Activated naive CD8-positive, alpha-beta T cell treated with anti-CD3 and anti-CD28 coated beads, Interleukin-2, amount 50 U/mL, for 16 hours (primary cell): ENCODE measurements at places on chromosomes 7 and 10.

GRCh38 chr7:139748941-139749340, 28.9 kb downstream of the HIPK2 start:
- no peak for DNase-seq

- DNase-seq = no peak
These were observed 50.8 kb downstream of the GRB10 start for GRCh38 chr7:50731703-50732582.

- DNase-seq = no peak
These were observed 135.1 kb downstream of the NPY start for GRCh38 chr7:24419077-24419476.

GRCh38 chr10:130138479-130138866, 2.3 kb downstream of the GLRX3 start:
- DNase-seq = no peak

GRCh38 chr7:155523168-155523675, 23.1 kb downstream of the CNPY1 start:
- DNase-seq = no peak

DNA sequence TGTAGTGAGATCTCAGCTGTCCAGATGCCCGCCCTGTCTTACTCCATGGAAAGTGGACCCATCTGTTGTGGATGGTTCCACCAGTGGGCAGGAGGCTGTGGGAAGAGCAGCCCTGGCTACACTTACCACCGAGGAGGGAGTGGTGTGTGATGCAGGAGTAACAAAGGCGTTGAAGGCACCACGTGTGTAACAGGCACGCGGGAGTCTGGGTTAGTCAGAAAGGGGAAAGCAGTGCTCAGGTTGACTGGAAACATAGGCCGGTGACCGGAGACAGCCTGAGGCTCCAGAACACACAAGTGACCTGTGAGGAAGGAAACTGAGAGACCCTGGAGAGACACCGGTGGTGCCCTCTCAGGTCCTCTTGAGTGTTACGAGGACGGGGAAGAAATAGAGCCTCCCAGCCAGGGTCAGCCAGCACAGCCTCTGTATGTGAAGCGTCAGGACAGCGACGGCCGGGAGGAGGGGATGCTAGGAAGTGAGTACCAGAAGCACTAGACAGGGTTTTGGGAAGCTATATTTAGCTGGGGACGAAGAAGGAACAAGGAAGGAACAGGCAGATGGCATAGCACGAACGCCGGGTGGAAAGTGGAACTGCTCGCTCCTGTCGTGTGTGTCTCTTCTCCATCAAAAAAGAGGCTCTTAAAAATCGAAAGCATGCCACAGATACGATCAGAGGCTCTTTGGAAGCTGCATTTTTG, 51.7 kb downstream of the DAGLB start:
- DNase-seq = no peak

- DNase-seq = no peak
These were observed 272.6 kb upstream of the NPSR1 start for GRCh38 chr7:34385384-34385783.

DNA sequence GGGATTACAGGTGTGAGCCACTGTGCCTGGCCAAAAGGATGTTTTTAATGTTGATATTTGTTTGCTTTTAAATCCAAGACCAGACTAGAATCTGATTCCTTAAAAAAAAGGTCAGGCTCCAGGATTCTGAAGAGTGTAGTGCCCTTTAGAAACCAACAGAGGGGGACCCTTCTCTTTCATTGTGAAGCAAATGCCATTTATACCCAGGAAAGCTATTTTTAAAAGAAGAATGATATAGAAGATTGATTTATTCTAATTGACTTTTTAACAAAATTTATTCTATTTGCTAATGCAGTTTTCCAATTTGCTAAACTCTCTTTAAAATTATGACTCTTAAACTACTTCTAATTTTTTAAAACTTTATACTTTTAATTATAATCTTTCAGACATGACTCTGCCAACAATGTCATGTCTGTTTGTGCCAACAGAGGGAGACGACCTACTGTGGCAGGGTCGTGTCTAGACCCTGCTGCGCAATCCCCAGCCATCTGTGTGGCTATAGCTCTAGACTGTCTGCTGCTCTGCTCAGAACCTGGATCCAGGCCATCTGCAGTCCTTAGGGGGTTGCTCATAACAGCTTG, 201.0 kb upstream of the IMMP2L start:
- DNase-seq = no peak

- no peak for DNase-seq
These were observed 254.1 kb downstream of the ARL4A start for GRCh38 chr7:12941512-12941911.

DNA sequence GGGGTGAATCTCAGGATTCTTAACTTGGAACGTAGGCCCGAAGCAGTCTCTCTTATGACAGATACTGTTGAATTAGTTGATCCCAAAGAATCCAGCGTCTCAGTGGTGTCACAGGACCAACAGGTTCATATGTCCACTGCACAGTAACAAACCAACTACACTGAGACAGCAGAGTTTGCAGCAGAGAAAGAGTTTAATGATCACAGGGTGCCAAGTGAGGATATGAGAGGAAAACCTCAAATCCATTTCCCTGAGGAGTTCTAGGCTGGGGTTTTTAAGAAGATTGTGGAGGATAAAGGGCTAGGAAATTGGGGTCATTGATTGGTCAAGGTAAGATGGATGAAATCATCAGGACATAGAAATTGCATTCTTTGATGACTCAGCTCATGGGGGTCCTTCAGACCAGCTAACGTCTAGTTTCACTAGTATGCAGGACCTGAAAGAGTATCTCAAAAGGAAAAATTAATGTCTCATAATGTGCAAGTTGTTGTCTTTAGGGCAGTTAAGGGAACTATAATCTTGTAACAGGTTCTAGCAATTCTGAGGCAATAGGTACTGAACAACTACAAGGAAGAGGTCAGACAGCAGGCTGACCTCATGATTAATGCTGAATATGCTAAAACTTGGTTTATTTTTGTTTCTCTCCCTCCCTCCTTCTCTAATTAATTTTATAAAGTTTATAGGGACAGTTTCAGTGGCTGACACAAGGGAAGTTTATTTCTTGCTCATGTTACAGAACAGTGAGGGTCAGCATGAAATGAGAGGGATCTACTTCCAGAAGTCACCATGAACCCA, 310.9 kb upstream of the NEBL start:
- DNase-seq = no peak

DNA sequence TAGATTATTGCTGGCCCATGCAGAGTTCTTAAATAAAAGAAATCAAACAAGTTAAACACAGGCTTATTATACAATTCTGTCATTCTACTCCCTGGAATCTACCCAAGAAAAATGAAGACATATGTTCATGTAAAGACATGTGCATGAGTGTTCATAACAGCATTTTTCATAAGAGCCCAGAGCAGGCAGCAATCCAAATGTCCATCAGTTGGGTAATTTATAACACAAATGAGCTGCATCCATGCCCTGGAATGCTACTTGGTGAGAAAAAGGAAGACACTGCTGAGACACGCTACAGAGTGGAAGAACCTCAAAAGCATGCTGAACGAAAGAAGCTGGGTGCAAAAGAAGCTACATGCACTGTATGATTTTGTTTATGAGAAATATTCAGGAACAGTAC, 342.6 kb downstream of the TCERG1L start:
- DNase-seq = no peak

DNA sequence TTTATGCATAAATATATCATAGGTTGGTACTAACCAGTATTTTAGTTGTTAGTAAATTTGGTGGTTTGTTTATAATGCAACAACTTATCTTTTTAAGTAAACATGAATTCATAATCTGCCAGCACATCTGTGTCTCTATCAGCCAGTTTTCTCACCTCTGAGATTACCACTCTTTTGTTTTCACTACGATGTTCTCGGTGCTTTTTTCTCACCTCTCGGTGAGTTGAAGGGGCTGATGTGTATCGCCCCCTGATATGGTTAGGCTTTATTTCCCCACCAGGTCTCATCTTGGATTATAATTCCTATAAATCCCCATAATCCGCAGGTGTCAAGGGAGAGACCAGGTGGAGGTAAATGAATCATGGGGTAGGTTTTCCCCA, 114.1 kb downstream of the CAMK1D start:
- no peak for DNase-seq

- DNase-seq = no peak
These were observed 333.3 kb downstream of the CACNA2D1 start for GRCh38 chr7:82110146-82110840.

DNA sequence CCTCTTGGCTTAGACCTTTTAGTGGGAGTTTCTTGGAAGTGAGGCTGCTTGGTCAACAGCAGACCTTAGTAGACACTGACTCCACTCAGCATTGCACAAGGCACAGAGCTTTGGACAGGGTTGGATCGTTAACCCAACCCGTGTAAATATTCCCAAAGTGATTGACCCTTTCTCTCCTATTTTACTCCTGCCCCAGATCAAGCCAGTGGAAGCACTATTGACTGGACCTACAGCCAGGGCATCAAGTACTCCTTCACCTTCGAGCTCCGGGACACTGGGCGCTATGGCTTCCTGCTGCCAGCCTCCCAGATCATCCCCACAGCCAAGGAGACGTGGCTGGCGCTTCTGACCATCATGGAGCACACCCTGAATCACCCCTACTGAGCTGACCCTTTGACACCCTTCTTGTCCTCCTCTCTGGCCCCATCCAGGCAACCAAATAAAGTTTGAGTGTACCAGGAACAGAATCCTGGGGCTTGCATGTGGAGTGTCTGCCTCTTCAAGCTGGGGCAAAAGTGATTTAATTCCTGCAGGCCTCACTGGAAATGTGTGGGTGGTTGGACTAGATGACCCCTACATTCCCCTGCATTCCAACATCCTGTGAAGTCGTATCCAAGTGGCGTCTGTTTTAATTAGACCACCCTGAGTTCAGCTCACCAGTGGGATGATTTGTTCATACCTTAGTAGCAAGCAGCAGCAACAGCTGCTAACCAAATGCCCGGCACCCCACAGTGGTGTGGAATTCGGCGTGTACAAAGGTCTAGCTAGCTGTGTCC, 7.5 kb downstream of the CPA1 start:
- no peak for DNase-seq

GRCh38 chr7:26862834-26863233, 1.6 kb downstream of the SKAP2 start:
- DNase-seq = no peak

- DNase-seq = no peak
These were observed 192.1 kb downstream of the CELF2 start for GRCh38 chr10:11209830-11210181.

DNA sequence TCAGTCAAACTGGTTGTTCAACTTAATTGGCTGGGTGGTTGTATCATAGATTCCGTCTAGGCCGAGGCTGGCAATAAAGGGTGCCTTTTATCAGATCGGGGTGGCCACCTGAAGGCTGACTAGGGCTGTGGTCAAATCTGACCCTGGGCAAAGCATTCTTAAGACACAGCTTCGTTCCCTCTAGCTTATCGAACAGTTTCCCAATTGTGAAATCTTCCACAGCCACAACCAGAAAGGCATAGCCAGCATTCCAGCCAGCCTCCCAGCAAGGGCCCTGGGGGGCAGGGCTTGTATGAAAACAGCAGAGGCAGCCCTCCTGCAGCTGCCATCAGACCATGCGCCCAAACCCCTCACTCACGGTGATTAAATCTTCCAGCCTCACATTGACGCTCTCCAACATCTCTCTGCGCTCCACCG, 42.5 kb upstream of the TMEM213 start:
- DNase-seq = no peak

GRCh38 chr7:70710011-70710480, 421.9 kb upstream of the GALNT17 start:
- no peak for DNase-seq

GRCh38 chr7:542713-543500, 23.3 kb upstream of the PDGFA start:
- DNase-seq = no peak

DNA sequence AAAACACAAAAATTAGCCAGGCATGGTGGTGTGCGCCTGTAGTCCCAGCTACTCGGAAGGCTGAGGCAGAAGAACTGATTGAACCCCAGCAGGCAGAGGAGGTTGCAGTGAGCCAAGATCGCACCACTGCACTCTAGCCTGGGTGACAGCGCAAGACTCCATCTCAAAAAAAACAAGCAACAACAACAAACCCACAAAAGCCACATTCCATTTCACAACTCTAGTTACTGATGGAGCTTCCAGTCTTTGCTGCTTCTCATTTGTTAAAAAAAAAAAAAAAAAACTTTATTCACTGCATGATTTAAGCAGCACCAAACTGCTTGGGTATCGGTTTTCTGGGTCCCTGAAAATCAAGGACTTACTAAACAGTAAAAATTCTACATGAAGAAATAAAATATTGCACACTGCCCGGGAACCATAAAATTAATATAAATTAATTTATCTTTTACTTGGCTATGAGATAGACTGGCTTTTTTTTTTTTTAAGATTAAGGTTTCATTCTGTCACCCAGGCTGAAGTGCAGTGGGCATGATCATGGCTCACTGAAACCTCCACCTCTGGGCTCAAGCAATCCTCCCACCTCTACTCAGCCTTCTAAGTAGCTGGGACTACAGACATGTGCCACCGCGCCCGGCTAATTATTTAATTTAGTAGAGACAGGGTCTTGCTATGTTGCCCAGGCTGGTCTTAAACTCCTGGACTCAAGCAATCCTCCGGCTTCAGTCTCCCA, 42.0 kb downstream of the SRPK2 start:
- DNase-seq = no peak
